Immature natural killer cell (primary cell): ENCODE measurements at places on chromosomes 7 and 10. TPM values are rescaled to one million over a fixed set of nuclear protein-coding genes. Genes with fewer than 3 reads are reported as not detected.
A peak's percentile ranks its signal among the peaks of the same experiment; 100 is the strongest.

DNA sequence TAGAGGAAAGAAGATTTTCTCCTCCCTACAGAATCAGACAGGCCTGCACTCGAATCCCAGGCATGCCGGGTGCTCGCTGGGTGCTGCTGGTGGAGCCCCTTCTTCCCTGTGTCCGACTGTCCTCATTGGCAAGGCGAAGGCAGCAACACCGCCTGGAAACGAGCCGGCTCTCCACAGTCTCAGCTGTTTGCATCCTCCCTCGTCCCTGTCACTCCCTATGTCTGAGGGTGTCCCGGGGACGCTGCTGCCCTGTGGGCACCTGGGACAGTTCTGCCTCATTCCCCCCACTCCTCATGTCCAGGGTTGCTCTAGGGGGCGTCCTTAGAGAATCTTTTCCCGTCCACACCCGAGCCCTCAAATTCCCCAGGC lies 31.6 kb upstream of the TMEM72 start:
- DNase-seq, result no peak
- peak overlapping the region; percentile 99 for H3K4me3 ChIP-seq
- peaks cover 25% of the 10 kb centered on the region for H3K4me1 ChIP-seq

DNA sequence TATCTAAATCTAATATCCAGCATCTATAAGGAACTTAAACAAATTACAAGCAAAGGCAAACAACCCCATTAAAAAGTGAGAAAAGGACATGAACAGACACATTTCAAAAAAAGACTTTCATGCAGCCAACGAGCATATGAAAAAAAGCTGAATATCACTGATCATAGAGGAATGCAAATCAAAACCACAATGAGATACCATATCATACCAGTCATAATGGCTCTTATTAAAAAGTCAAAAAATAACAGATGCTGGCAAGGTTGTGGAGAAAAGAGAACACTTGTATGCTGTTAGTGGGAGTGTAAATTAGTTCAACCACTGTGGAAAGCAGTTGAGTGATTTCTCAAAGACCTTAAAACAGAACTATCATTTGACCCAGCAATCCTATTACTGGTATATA lies 334.4 kb upstream of the CACNA2D1 start:
- H3K4me1 ChIP-seq, result no peaks in the 10 kb centered on the region
- peaks cover 4% of the 10 kb centered on the region for H3K27me3 ChIP-seq
- no peak for DNase-seq

- no peaks in the 10 kb centered on the region for H3K4me1 ChIP-seq
- no peak overlapping the region for H3K4me3 ChIP-seq
- no peak overlapping the region for H3K27ac ChIP-seq
- peaks cover 11% of the 10 kb centered on the region for H3K36me3 ChIP-seq
Measured at GRCh38 chr7:128191136-128191844, 49.8 kb upstream of the LEP start.

- H3K4me3 ChIP-seq, result no peak overlapping the region
- H3K36me3 ChIP-seq, result no peaks in the 10 kb centered on the region
- DNase-seq, result no peak
- peaks cover 5% of the 10 kb centered on the region for H3K27me3 ChIP-seq
Measured at GRCh38 chr7:36192053-36192824, 39.2 kb downstream of the EEPD1 start.

DNA sequence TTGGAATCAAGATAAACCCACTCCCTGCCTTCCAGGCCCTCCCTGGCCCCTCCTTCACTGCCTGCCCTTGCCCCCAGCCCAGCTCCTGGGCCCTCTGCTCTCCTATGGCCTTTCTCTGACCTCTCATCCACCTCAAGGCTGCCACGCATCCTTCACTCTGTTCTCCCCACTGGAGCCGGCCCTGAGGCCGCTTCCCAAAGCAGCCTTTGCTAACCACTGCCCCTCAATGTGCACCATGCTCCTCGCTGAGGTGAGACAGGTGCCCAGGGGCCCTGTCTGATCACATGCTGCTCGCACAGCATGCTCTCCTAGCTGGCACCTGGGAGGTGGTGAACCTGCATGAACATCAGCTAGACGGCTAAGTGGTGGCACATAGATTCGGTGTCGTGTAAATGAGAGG lies 138.5 kb upstream of the RET start:
- H3K27ac ChIP-seq, result no peak overlapping the region
- no peaks in the 10 kb centered on the region for H3K4me1 ChIP-seq
- H3K4me3 ChIP-seq, result no peak overlapping the region
- H3K27me3 ChIP-seq, result peaks cover 5% of the 10 kb centered on the region
- DNase-seq, result no peak
- no peaks in the 10 kb centered on the region for H3K36me3 ChIP-seq

GRCh38 chr10:63286340-63286739 lies 153.2 kb downstream of the NRBF2 start:
- no peak overlapping the region for H3K4me3 ChIP-seq
- no peaks in the 10 kb centered on the region for H3K27me3 ChIP-seq
- no peak for DNase-seq
- no peaks in the 10 kb centered on the region for H3K4me1 ChIP-seq

- H3K4me1 ChIP-seq, result no peaks in the 10 kb centered on the region
- H3K4me3 ChIP-seq, result no peak overlapping the region
- DNase-seq, result no peak
- no peaks in the 10 kb centered on the region for H3K36me3 ChIP-seq
- no peak overlapping the region for H3K27ac ChIP-seq
- peaks cover 5% of the 10 kb centered on the region for H3K27me3 ChIP-seq
Measured at GRCh38 chr10:75461672-75462649, 30.5 kb downstream of the LRMDA start.

CHRM2 gene
- not detected for polyA plus RNA-seq
